Upper lobe of left lung (tissue), 6 donors: ENCODE measurements at places on chromosomes 12 and 14.

GRCh38 chr14:100110816-100111215 lies 45.6 kb downstream of the EVL start:
- DNase-seq = no peak

GRCh38 chr14:76426161-76426696 lies 50.3 kb downstream of the ESRRB start:
- no peak for DNase-seq

DNA sequence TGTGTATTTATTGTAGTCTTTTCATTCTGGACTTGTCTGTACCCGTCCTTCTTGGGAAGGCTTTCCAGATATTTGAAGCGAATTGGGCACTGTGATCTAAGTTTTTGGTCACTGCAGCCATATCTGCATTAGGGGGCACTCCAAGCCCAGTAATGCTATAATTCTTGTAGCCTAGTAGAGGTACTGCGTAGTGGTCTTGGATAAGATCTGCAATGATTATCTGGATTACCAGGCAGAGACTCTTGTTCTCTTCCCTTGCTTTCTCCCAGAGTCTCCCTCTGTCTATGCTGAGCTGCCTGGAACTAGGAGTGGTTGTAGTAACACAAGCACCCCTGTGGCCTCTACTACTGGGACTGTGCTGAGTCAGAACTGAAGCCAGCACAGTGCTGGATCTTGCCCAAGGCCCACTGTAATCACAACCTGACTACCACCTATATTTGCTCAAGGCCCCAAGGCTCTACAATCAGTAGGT lies 30.0 kb downstream of the SLC38A2 start:
- DNase-seq = no peak

DNA sequence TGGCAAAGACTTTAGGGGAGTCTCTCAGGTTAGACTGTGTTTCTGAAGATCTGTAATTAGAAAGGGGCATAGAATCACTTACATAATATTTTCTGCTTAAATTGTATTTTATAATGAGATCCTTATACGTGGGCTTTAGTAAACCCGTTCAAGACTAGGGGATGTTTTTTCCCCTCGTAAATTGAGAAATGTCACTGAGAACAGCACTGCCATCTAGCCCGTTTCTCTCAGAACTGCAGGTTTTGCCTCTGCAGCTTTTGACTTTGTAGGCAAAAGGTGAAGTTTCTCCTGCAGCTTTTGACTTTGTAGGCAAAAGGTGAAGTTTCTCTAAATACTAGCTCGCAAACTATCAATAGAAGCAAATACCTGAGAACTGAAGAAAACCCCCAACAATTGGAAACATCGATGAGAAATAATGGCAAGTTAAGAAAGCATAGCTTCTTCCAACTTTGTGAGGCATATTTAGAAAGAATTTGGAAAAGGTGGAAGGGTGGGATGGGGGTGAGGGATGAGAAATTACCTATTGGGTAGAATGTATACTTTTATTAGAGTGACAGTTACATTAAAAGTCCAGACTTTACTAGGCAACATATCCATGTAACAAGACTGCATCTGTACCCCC lies 9.9 kb upstream of the ASPG start:
- DNase-seq = no peak

GRCh38 chr14:64117671-64118402 lies 176.3 kb downstream of the ESR2 start:
- peak; percentile 33 for DNase-seq

DNA sequence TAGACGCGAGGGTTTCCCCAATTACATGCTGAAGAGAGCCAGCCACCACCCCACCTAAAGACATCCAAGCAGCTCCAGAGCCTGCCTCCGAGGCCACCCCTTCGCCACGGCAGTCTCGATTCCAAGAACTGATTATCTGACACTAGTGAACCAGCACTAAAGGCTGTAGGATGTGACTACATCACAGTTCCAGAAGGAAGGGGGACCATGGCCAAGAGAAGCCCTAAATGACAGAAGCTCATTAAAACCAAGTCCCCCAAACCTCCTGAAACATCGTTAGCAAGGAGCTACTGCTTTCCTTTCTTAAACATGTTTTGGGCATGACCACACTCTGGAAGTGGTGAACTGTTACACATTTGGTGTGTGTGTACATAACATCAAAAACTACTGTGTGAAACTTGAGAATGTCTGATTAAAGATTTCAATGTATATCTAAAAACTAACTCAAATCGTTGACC lies 88.2 kb downstream of the DUSP16 start:
- no peak for DNase-seq

DNA sequence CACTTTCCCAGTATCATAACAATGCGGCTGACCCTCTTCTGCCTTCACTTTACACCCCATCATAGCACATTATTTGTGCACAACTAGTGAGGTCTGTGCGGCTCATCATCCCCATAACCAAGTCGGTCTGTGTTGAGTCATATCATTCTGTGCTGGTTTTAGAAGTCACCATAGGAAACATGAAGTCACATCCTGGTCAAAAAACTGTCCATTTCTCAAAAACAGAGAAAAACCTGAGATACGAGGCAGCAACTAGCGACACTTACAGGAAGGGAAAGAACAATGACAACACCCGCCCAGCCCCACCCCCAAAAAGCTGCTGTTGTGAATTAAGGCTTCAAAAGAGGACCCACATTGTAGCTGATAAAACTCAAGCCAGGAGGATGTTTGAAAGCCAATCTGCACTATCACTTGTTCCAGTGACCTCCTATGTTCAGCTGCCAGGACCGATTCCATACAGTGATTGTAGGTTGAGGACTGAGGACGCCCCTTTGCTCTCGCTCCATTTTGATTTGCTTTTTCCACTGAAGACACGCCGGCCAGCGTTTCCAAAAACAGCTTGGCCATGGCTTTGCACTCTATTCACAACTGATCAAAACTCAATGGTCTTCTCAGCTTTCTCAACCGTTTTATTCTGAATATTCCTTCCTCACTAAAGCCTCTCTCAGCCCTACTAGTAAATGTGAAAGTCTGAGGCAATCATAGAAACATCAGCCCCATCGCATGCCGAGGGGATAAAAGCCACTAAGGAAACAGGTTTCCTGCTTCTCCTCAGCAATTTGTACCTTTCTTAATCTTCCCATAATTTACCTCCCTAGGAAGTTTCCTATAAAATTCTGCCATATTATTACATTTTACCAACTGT lies 87.5 kb downstream of the DUSP16 start:
- DNase-seq = no peak

DNA sequence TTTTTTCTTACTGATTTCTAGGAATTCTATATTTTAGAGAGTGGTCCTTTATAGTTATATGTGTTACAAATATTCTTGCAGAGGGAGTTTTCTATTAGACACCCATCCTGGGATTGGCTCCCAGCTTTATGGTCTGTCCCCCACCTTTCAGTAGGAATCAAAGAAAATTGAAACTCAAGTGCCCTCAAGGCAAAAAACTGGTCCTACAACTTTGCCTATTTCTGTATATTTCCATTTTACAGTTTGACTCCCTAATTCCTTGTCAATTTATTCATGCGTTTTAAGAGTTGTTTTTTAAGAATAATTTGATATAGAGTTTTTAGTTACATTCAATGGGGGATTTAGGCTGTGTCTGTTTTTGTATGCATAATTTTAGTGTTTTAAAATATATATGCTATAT lies 208.9 kb downstream of the SYNE2 start:
- no peak for DNase-seq

GRCh38 chr12:108967869-108968540 lies 52.9 kb downstream of the SVOP start:
- no peak for DNase-seq

DNA sequence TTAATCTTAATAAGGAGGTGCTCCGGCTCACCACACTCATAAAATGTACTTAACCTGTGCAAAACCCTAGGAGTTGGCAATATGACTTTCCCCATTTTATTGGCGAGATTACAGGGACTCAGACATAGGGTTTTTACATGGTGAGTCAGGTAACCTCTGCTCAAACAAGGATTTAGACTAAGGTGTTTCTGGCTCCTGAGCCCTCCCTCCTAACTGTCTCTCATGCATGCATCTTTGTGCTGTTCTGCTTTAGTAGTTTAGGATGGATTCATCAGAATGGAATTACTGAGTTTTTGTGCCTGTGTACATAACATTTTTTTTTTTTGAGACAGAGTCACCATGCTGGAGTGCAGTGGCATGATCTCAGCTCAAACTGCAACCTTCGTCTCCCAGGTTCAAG lies 993.3 kb upstream of the TMEM132C start:
- DNase-seq = no peak

GRCh38 chr12:116133149-116133548 lies 144.3 kb downstream of the MED13L start:
- peak; percentile 40 for DNase-seq

GRCh38 chr14:31283153-31283552 lies 75.6 kb upstream of the HECTD1 start:
- DNase-seq = no peak

- no peak for DNase-seq
These were observed 16.7 kb upstream of the FAIM2 start for GRCh38 chr12:49920241-49920914.

DNA sequence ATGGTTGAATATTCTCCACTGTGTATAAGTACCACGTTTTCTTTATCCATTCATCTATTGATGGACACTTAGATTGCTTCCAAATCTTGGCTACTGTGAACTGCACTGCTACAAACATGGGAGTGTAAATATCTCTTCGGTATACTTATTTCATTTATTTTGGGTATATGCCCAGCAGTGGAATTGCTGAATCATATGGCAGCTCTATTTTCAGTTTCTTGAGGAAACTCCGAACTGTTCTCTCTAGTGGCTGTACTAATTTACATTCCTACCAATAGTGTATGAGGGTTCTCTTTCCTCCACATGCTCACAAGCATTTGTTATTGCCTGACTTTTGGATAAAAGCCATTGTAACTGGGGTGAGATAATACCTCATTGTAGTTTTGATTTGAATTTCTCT lies 623.1 kb upstream of the LRFN5 start:
- no peak for DNase-seq

GRCh38 chr12:115341442-115341841 lies 657.5 kb upstream of the TBX3 start:
- DNase-seq = peak; percentile 49

- DNase-seq = no peak
These were observed 8.0 kb downstream of the PNN start for GRCh38 chr14:39182770-39183684.

GRCh38 chr14:104479901-104480300 lies 99.7 kb upstream of the C14orf180 start:
- no peak for DNase-seq
